NCI-H1105 (cell line): ENCODE measurements at places on chromosomes 2 and 18.

- no peak for DNase-seq
Observed at GRCh38 chr2:201883606-201884369, 77.5 kb downstream of the CDK15 start.

DNA sequence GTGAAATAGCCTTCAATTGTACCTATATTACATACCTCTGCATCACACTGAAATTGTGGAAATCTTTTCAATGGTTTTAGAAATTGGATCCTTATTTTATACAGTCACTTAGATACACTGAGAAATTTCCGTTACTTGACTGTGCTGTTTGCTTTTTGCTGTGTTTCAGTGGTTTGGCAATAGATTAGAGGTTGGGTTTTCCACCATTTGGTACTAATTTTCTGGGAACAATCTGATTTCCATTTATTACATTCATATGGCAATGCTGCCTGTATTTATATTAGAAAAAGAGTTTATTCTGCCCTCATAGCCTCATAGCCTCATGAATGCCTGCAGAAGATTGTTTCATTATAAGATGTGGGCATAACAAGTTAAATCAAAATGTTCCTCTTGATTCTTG, 285.0 kb downstream of the GULP1 start:
- no peak for DNase-seq

DNA sequence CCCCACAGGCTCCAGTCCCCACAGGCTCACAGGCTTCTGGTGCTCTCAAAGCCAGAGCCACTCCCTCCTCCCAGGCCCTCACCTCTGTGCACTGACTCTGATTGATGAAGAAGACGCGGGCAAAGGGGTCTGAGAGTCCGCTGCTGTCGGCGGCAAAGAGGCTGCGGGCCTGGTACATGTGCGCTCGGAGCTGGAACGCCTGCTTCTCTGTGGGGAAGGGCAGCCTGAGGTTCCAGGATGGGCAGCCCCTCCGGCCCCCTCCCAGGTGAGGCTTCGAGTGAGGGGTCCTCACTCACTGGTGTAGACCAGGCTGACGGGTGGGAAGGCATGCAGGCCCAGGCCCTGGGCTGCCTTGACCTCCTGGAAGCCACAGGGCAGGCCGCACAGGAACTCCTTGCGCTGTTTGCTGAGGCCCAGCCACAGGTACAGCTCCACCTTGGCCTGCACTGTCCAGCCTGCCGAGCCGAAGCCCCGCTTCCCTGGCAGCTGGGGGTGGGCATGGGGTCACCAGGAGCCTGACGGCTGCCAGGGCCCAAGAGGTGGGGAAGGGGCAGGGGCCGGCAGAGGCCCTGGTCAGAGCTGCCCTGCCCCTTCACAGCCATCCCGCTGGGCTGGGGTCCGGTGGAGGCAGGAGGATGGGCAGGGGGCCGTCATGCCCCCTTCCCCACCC, 2.0 kb downstream of the OTOF start:
- no peak for DNase-seq

DNA sequence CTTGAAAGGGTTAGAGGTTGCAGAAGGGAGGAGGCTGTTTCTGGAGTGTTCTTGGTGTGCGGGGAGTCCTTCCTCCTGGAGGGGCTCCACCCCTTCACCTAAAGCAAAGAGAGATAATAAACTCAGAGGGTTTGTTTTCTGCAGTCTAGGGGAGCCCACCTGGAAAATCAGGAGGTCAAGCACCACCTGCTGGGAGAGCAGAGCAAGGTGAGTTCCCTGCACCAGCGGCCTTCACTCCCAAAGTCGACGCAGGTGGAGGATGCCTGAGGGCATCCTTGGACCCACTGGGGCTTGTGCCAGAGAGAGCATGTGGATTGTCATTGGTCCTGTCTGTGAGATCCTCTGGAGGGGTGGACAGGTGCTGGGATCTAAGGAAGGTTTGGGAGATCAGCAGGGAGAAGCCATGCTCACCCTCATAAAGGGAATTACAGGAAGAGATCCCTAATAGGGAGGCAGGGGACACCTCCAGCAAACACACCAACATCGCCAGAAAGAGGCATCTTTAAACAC, 116.7 kb downstream of the KCNF1 start:
- no peak for DNase-seq

- no peak for DNase-seq
Observed at GRCh38 chr2:109669731-109670130, 55.6 kb downstream of the SOWAHC start.

DNA sequence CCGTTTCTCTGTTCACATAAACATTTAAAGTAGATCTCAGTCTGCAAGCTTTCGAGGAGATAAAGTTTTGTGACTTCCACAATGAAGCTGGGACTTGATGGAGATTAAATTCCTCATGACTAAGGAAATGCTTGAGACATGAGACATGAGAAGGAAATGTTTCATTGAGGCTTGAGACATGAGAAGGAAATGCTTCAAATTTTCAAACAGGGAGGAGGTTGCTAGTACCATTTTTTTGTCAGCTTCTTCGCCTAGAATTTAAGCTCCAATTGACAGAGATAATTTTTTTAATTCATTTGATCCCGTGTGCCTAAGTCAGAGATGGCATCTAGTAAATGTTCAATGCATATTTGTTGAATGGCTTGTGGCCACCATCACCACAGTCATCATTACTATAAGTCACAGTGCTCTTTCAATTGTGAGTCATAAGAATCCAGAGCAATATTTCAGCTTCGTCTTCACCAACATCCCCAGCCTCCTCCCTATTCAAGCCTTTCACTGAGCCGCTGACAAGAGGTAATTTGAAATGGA, 543 bp upstream of the MARCHF4 start:
- no peak for DNase-seq

DNA sequence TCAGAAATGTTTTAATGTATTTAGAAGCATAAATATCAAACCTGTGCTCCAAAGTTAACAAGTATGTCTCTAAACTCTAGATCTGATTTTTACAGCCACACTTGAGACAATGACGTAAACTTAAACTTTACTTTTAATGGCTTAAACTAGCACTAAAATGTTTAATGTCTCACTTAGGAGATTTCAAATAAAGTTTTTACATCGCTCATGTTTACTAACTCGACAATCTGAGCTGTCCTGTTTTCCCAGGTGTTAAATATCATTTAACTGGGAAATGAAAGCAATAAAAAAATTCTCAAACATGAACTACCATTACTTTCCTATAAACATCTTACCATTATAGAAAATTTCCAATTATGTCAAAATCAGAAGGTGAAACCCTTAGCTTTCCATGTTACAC, 70.2 kb upstream of the FAM124B start:
- DNase-seq: no peak

- no peak for DNase-seq
Observed at GRCh38 chr2:26451700-26452099, 26.2 kb downstream of the OTOF start.

DNA sequence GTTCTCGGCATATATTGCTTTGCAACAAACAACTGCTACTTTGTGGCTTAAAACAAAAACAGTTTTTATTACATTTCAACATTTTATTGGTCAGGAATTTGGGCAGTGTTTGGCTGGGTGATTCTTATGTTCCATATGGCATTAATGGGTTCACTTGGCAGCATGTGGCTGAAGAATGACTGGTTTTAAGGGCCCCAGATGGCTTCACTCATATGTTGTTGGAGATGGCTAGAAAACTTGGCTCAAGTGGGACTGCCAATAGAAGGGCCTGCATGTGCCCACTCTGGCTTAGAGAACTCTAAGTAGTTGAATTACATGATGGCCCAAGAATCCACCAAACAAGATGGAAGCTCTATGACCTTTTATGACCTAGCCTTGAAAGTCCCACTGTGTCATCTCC, 86.1 kb downstream of the FASTKD2 start:
- no peak for DNase-seq

- no peak for DNase-seq
Observed at GRCh38 chr2:119518401-119519056, 5.8 kb downstream of the SCTR start.

- no peak for DNase-seq
Observed at GRCh38 chr2:159875083-159875482, 77.1 kb upstream of the CD302 start.

DNA sequence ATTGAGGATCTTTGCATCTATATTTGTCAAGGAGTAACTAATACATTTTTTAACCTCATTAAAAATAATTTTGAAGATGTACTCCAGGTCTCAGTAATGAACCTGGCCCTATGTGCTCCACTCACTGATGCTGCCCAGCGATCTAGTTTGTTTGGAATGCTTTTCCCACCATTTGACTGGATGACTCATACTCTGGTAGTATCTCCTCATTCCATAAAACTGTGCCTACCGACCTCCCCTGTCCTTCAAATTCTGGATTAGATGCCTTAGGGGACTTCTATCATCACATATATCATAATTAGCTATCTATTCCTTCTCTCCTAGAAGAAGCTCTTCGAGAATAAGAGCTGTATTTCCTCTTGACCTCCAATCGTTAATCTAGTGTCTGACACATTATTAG, 83.8 kb downstream of the FAM117B start:
- no peak for DNase-seq

GRCh38 chr2:216113572-216113971, 4.4 kb downstream of the XRCC5 start:
- no peak for DNase-seq
